ENCODE measurements at places on chromosomes 2 and 18.

GRCh38 chr2:58194458-58194857, 46.7 kb downstream of the FANCL start:
- DNase-seq = no peak

GRCh38 chr2:114421781-114422180, 20.7 kb upstream of the DPP10 start:
- no peak for DNase-seq

- no peak for DNase-seq
Observed at GRCh38 chr18:11324956-11325882, 175.8 kb upstream of the PIEZO2 start.

- no peak for DNase-seq
Observed at GRCh38 chr2:45652090-45653031, 886 bp downstream of the PRKCE start.

- no peak for DNase-seq
Observed at GRCh38 chr2:167652401-167652800, 595.0 kb downstream of the STK39 start.
